ENCODE measurements at places on chromosomes 6 and 20.

DNA sequence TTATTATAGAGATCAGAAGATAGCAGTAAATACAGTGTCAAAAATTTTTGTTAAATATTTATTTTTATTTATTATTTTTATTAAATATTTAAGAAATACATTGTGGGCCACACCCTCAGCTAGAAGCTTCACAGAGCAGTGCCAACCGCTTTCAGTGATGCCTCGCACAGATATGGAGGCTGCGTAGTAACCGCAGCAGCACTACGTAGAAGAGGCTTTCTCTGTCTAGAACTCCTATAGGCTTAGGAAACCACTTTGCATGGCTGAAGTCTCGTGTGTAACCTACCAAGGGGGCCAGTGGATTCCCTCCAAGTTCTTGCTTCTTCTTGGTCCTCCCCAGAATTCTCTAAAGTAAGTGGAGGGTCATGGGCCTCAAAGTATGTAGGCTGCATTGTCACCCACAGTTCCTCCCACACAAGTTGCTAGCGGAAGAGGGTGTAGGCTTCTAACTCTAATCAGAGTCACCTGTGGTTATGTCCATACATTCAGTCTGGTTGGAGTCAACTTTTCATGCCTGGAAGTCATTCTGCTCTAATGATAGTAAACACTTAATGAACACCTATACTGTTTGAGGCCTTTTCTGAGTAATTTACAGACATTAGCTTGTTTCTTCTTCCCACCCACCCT is 285.6 kb downstream of the CDKAL1 start:
- H3K27me3 ChIP-seq = no peaks in the 10 kb centered on the region
- H3K4me1 ChIP-seq = no peaks in the 10 kb centered on the region
- no peak for DNase-seq
- H3K36me3 ChIP-seq = no peaks in the 10 kb centered on the region
- H3K4me3 ChIP-seq = no peak overlapping the region

GRCh38 chr6:20879526-20879925 is 345.3 kb downstream of the CDKAL1 start:
- no peak for DNase-seq
- no peaks in the 10 kb centered on the region for H3K4me1 ChIP-seq
- no peaks in the 10 kb centered on the region for H3K36me3 ChIP-seq
- no peak overlapping the region for H3K27ac ChIP-seq
- H3K27me3 ChIP-seq = no peaks in the 10 kb centered on the region

DNA sequence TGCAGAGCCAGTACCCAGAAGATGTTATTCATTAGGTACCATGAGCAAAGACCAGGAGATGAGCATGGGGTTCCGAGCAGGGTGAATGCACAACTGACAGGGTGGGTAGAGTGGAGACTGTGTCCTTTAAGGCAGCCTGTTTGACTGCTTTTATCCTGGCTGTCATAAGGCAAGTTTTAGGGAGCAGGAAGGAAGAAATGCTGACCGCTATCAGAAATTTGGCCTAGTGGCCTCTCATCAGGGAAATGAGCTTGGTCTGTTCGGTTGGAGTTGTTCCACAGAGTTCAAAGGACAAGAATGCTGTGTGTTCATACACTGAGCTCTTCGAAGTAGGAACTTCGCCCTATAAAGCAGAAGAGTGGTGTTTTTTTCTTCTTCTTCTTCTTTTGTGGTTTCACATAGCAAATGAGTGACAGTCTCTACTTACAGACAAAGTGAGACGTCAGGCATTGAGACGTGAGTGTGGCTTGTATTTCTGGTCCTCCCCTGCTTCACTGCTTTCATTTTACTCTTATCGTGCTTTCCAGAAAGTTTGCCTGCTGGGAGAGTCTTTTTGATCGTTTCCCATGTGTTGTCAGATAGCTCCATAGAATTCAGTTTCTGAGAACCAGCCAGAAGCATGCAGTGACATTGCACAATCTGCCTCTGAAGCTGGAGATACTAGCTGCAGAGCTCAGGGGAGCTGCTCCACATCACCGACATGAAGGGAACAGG is at the start of gene CASS4:
CASS4 (plus strand) TSS at position 502 of the 714 bp plus-strand sequence; CDS start at position 701, 199 bp downstream.
- no peak within 1 kb of the TSS for H3K4me3 ChIP-seq
- H3K27me3 ChIP-seq = no peaks in the 10 kb centered on the region
- H3K4me1 ChIP-seq = no peaks in the 10 kb centered on the region
- H3K27ac ChIP-seq = peak within 1 kb of the TSS; percentile 65
- no peak for DNase-seq
- H3K36me3 ChIP-seq = peaks cover 25% of the 10 kb centered on the region

- no peak overlapping the region for H3K4me3 ChIP-seq
- DNase-seq = no peak
- H3K27me3 ChIP-seq = no peaks in the 10 kb centered on the region
- no peaks in the 10 kb centered on the region for H3K4me1 ChIP-seq
- H3K36me3 ChIP-seq = peaks cover 25% of the 10 kb centered on the region
- H3K27ac ChIP-seq = no peak overlapping the region
Measured at GRCh38 chr20:62841705-62842212, 19.9 kb downstream of the TCFL5 start.

GRCh38 chr20:2469991-2470422 is 582 bp downstream of the SNRPB start:
- peak; percentile 11 for DNase-seq
- H3K27me3 ChIP-seq = no peaks in the 10 kb centered on the region
- peaks cover 20% of the 10 kb centered on the region for H3K36me3 ChIP-seq
- H3K27ac ChIP-seq = peak overlapping the region; percentile 96
- H3K4me1 ChIP-seq = peaks cover 13% of the 10 kb centered on the region
- peak overlapping the region; percentile 90 for H3K4me3 ChIP-seq

DNA sequence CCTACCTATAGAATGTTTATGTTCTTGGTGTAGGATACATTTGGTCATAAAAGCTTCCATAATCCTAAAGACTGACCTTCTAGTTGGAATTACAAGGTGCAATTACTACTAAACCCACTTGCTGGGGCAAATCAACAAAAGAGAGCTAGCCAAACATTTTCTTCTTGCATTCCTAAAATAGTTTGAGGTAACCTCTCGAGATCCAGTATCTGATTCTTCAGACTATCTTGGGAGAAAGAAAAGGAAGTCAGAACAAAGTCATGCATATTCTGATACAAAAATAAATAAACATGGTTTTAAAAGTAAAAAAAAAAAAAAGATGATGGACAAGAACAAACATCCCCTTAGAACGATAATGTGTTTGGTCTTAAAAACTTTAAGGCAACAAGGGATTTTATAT is 294.2 kb upstream of the RSPO3 start:
- no peak overlapping the region for H3K27ac ChIP-seq
- H3K4me1 ChIP-seq = no peaks in the 10 kb centered on the region
- H3K4me3 ChIP-seq = no peak overlapping the region
- H3K36me3 ChIP-seq = no peaks in the 10 kb centered on the region

DNA sequence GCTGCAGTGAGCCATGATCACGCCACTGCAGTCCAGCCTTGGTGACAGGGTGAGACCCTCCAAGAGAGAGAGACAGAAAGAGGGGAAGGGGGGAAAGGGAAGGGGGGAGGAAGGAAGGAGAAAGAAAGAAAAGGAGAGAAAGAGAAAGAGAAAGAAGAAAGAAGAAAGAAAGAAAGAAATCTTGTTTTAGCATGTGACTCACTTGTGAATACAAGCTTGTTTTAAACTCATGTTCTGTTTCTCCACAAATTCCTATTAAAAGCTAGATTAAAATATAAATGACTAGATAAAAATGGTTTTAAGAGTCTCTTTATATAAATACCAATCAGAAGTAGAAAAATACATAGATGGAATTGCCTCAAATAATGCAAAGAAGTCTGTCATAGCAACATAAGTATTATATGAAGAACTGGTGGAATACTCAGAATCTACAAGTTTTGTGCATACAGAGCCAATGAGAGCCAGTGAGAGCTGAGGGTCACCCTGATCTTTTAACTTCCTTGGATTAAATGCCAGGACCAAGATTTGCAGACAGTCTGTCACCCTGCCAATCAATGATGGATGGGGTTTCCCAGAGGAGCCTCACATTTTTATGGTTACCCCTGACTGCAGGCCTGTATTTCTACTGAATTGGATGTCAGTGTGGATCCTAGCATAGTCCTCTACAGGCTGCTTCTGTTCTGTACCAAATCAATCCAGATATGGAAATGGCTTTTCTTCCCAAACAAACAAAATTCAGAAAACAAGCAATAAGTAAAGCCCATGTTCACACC is 50.8 kb upstream of the LY86 start:
- H3K36me3 ChIP-seq = no peaks in the 10 kb centered on the region
- no peaks in the 10 kb centered on the region for H3K27me3 ChIP-seq
- no peak overlapping the region for H3K4me3 ChIP-seq
- no peak for DNase-seq

DNA sequence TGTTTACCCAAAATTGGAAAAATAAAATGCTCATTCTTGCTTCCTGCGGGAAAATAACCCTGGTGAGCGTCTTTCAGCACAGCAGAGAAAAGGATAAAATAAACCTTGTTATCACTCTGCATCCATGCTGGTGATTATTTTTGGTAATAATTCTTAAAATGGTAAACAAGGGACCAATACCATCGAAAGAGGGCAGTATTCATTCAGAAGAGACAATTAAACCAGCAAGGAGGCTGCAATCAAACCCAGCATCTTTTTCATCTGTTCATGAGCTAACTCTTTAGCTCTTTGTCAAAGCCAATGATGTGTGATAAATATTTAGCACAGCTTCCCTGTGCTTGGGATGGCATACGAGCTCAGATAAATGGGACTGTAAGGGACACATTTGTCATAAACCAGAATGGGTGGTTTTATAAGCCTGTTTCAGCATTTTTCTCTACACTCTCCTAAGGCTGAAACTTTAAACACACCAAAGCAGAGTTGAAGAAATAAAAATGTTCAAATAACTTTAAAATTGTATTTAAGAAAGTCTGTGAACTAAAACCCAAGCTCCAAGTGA is 34.4 kb downstream of the CDH26 start:
- H3K4me1 ChIP-seq = no peaks in the 10 kb centered on the region
- H3K27me3 ChIP-seq = no peaks in the 10 kb centered on the region
- DNase-seq = peak; percentile 94
- H3K4me3 ChIP-seq = no peak overlapping the region
- no peak overlapping the region for H3K27ac ChIP-seq

GRCh38 chr6:41917528-41917927 is 3.4 kb downstream of the MED20 start:
- no peaks in the 10 kb centered on the region for H3K27me3 ChIP-seq
- H3K36me3 ChIP-seq = peaks cover 36% of the 10 kb centered on the region
- H3K27ac ChIP-seq = no peak overlapping the region
- no peak for DNase-seq
- H3K4me1 ChIP-seq = peaks cover 4% of the 10 kb centered on the region

DNA sequence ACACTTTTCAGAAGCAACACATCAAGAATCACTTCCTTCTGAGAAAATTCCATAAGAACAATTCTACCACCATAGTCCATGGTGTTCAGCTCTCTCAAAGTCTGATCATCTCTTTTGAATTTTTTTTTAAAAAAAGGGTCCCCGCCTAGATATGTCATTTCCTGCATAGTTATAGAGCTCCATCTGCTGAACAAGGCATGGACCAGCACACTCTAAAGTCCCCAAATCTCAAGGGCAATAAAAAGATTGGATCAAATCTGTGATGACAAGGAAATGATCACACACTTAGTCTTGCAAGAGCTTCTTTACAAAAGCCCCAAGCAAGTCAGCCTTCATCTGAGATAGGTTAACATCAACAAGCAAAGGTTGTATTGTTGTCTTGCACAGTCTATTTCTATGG is 100.7 kb upstream of the STMND1 start:
- H3K4me1 ChIP-seq = no peaks in the 10 kb centered on the region
- no peak overlapping the region for H3K4me3 ChIP-seq

GRCh38 chr6:219641-220198 is 72.6 kb upstream of the DUSP22 start:
- no peak overlapping the region for H3K4me3 ChIP-seq
- H3K36me3 ChIP-seq = no peaks in the 10 kb centered on the region
- H3K27ac ChIP-seq = no peak overlapping the region
- H3K4me1 ChIP-seq = no peaks in the 10 kb centered on the region

DNA sequence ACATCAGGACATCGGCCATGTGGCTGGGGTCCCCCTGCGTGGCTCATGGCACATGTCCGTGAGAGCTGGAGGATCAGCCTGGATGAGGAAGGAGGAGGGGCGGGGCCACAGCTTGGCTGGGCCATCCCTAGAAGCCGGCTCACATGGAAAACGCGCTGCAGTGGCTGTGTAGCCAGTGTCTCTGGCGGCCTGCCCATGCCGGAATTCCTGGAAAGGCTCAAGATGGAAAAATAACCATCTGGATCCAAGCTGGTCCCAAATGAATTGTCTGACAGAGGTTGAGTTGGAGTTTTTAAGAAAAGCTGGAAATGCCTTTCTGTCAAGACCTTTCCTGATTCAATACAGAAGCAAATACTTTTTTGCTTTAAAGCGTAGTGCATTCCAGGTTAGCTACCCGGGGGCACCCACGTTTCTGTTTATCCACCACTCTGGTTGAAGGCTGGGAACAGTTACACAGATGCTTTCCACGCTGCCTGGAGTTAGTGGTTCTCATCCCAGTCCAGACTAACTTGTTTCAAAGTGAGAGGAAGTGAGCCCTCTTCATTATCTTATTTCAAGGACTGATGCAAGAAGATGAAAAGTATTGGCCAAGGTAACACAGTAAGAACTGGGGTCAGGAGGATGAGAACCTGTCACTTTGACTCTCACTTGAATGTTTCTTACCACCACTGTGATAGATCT is 99.0 kb downstream of the GMPR start:
- no peak for DNase-seq
- no peaks in the 10 kb centered on the region for H3K27me3 ChIP-seq
- peaks cover 26% of the 10 kb centered on the region for H3K4me1 ChIP-seq
- H3K36me3 ChIP-seq = peaks cover 2% of the 10 kb centered on the region
- H3K27ac ChIP-seq = peak overlapping the region; percentile 70

DNA sequence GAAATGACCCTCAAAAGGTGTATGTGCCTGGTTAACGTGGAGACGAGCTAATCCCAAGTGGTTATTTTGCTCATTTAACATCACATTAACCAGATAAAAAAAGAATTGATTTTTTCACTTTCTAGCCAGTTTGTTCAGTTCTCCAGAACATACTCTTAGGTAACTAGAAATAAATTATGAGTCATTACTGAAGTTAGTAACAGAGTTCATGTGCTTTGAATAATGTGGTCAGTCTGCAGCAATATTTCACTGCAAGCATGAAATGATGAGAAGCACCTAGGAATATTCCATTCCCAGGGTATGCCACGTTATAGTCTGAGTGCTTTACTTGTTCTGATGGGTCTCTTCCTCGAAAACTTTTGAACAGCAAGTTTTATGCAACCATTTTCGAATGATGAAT is 138.3 kb upstream of the INSM1 start:
- no peaks in the 10 kb centered on the region for H3K4me1 ChIP-seq
- H3K36me3 ChIP-seq = no peaks in the 10 kb centered on the region
- no peaks in the 10 kb centered on the region for H3K27me3 ChIP-seq
- H3K4me3 ChIP-seq = no peak overlapping the region

- H3K4me1 ChIP-seq = peaks cover 3% of the 10 kb centered on the region
- H3K36me3 ChIP-seq = no peaks in the 10 kb centered on the region
Measured at GRCh38 chr6:107699254-107699653, 124.9 kb downstream of the SCML4 start.

- H3K36me3 ChIP-seq = peaks cover 16% of the 10 kb centered on the region
- no peaks in the 10 kb centered on the region for H3K27me3 ChIP-seq
- H3K27ac ChIP-seq = peak overlapping the region; percentile 99
- peak overlapping the region; percentile 98 for H3K4me3 ChIP-seq
- peak; percentile 72 for DNase-seq
Measured at GRCh38 chr6:3226481-3227362, 731 bp downstream of the TUBB2B start.

GRCh38 chr6:130760006-130760405 is 67.2 kb upstream of the SMLR1 start:
- DNase-seq = no peak
- H3K27ac ChIP-seq = no peak overlapping the region
- H3K4me1 ChIP-seq = no peaks in the 10 kb centered on the region
- no peak overlapping the region for H3K4me3 ChIP-seq
- no peaks in the 10 kb centered on the region for H3K27me3 ChIP-seq

All from spinal cord (tissue), 10 donors.